ENCODE measurements at places on chromosomes 12 and 14.
A peak's percentile ranks its signal among the peaks of the same experiment; 100 is the strongest.

- ATAC-seq: no peak
These were observed 194.5 kb upstream of the CNOT2 start for GRCh38 chr12:70048521-70049250.

DNA sequence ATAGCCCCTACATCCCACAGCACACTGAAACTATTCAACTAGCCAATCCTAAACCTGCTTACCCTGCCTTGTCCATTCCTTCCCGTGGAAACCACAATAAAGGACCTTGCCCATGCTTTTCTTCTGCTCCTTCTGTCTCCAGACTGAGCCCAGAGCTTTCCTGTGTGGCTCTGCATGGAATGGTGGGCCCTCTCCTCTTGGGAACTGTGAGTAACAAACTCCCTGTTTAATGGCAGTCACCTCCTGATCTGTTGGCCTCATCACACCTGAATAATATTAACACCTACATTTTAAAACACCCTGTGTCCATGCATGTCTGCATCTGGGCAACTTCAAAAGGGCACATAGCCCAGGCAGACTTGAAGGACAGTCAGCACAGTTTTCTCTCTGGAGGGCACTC, 12.4 kb downstream of the LGR5 start:
- ATAC-seq: no peak

DNA sequence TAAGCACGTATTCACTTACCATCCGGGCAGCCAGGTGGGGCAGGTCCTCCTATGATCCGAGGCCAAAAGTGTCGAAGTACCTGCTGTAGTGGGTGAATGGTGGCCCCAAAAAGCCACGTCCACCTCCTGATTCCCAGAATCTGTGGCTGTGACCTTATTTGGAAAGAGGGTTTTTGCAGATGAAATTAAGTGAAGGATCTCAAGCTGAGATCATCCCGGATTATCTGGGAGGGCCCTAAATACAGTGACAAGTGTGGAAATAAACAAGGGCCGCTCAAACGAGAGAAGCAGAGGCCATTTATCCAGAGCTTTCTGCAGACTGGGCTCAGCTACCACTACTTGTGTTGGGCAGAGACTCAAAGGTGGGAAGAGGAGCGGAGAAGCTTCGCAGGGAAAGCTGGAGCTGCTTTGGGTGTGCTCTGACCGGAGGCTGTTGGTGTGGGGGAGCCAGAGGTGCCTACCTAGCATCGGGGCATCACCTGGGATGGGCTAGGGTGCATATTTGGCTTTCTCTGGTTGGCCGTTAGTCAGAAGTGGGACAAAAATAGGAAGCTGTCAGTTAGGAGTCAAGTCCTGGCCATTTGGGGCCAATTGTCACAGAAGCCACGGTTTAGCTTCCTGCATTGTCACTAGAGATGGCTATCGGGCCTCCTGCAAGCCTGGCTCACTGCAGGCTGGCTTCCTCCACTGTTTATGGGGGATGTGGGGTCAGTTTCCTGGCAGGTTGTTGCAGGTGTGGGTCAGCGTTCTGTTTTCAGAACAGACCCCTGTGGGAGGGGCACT, 27.8 kb upstream of the DLK1 start:
- ATAC-seq: no peak

- ATAC-seq: no peak
These were observed 4.4 kb downstream of the SPTB start for GRCh38 chr14:64875350-64875749.

DNA sequence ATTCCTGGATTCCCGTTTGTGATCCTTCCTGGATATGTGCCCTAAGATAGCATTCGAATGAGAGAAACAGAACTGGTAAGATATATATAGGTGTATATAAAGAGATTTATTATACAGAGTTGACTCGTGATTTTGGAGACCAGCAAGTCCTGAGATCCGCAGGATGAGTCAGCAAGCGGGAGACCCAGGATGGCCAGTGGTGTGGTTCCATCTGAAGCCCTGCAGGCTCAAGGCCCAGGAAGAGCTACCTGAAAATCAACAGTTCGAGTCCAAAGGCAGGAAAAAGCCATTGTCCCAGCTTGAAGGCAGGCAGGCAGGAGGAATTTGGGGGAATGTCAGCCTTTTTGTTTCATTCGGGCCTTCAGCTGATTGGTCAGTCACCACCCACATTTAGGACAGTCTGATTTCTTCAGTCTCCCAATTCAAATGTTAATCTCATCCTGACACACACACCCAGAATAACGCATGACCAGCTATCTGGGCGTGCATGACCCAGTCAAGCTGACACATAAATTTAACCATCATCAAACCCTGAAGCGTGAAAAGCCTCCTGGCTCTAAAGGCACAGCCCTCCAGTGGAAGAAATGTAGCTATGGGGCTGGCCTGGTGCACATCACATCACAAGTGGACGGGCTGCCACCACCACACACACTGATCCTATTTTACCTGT, 44.3 kb downstream of the TUNAR start:
- ATAC-seq: no peak

GRCh38 chr12:100199347-100200149, 1.1 kb upstream of the ACTR6 start:
- ATAC-seq: peak; percentile 73

- 0 out of 3 replicates have a peak, but pooled peaks have one; percentile 49 for ATAC-seq
These were observed 62.4 kb upstream of the PSMC1 start for GRCh38 chr14:90193925-90194324.

DNA sequence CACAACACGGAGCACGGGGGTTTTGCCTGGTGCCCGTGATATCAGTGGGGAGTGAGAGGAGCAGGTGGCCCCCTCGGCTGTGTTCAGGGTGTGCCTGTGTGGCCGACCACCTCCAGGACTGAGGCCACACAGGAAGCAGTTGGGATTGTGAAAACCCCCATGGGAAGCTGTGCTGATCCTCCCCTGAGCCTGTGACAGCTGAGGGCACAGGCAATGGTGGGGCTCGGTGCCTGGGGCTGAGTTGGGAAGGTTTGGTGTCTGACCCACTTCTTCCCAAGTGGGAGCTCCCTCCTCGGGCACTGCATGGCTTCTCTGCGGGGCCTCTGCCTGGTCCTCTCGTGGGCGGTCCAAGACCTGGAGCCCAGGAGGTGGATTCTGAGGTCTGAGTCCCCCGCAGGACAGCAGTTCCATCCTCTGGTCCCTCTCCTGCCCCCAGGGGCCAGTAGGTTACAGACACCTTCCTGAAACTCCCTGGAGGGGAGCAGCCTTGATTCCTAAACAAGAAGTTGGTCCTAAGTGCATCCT, 17.9 kb downstream of the PACS2 start:
- no peak for ATAC-seq

GRCh38 chr12:56307221-56307965, 7.3 kb upstream of the CS start:
- no peak for ATAC-seq

GRCh38 chr12:94204499-94205247, 56.3 kb downstream of the PLXNC1 start:
- peak; percentile 25 for ATAC-seq

DNA sequence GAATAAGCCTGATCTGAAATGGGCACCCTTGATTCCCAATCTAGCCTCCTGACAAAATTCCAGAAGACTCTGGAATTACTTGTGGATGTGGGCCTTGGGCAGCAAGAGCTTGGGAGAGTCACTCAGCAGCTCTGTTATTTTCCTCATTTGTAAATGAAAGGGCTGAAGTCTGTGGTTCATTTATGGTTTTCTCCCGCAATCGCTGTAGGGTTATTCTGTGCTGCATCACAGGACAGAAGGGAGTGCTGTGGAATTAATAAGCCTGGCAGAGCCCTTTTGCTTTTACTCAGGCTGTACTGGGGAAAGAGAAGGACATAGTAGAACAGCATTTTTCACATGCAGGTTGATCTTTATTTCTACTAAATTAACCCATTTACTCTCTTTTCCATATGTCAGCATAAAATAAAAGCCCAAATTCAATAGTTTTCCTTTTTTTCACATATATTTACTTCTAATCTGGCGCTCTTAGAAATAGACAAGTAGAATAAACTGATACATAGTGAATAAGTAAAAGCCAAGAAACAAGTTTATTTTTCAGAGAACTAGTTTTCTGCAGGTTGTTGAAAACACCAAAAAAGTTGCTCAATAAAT, 49.2 kb downstream of the DUSP16 start:
- peak; percentile 18 for ATAC-seq

DNA sequence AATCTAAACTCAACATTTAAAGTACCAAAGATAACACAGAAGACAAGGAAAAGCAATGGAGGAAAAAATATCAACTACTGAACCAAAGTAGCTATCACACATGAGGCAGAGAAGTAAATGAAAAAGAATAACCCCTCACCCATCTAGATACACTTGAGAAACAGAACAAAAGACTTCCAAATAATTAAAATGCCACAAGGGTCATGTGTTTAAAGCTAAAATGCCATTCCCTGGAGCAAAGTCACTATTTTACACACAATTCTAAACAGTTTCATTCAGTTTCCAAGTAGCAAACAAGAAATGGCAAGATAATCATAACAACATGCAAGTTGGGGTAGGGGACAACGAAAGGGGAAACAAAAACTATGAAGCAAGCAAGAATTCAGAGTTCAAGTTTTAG, 12.0 kb downstream of the OSBPL8 start:
- ATAC-seq: no peak

- ATAC-seq: peak; percentile 49
These were observed 780 bp downstream of the TBC1D15 start for GRCh38 chr12:71840231-71840847.

DNA sequence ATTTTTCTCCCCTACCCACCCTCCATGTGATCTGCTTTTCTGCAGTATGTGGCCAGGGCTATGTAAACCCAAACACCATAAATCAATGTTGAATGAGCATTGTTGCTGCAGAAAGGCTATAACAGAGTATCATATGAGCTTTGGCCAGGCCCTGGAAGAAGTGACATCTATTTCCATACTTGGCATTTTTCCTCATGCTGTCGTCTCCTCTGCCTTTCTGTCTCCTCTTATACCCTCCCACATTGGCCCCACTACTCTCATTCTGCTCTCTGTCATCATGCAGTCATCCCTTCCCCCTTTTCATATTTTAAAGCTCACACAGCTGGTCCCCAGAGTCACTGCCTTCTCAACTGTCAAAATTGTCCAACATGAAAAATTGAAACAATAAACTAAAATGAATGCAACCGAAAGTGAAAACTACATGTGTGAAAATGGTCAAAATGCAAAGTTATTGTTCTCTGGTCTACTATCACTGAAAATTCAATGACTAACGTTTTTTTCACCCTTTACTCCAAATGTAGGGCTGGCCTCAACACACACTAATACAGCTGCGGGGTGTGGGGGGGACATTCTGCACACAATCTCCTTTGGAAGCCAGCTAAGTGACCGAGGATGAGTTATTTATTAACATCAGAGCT, 290.7 kb upstream of the TMPO start:
- ATAC-seq: no peak

GRCh38 chr14:96252999-96253539, 2.9 kb upstream of the BDKRB1 start:
- ATAC-seq: peak; percentile 83

- no peak for ATAC-seq
These were observed 22.7 kb downstream of the AEBP2 start for GRCh38 chr12:19461999-19462398.

- ATAC-seq: no peak
These were observed 45.5 kb downstream of the GIT2 start for GRCh38 chr12:109950625-109951024.

DNA sequence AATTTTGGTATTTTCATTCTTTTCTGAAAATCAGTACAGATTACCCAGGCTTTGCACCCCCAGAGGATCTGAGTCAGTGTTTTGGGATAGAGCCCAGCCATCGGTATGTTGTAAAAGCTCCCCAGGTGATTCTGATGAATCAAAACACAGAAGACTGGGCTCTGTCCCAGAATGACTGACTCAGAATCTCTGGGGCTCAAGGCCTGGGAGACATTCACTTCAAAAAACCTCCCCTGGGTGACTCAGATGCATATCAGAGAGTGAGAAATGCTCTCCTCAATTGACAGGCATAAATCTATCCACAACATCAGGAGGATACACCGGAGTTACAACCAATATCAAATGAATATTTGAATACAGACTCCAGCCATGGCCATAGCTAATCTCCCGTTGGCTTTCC, 32.6 kb downstream of the SLC35F4 start:
- ATAC-seq: peak; percentile 92

DNA sequence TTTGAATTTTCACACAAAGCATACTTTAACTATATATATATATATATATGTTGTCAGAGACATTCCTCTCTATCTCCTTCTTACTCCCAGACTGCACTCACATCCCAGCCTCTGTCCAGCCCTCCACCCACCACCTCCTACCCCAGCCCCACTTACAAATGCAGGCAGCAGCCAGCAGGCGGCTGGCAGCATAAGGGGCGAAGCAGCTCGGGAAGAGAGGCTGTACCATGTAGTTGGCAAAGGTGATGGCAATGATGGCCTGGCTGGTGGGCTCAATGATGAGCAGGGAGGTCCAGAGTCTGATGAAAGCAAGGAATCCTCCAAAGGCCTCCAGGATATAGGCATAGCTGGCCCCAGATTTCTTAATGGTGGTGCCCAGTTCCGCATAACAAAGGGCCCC, 2.5 kb downstream of the SLC7A7 start:
- 0 out of 3 replicates have a peak, but pooled peaks have one; percentile 27 for ATAC-seq

DNA sequence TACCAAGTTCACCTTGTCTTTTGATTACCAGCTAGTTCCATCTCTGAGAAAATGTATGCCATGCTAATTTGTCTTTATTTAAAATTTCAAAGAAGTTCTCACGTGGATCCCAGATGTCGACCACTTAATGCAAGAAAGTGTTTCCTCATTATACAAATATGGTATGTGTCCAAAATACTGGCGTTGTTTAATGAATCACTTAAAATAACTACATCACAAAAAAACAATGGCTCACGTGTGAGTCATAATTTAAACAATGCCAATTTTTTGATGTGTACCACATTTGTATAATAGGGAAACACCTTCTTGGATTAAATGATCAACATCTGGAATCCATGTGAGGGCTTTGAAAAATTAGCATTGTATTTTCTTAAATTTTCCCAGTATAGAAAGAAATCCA, 40.8 kb downstream of the DBX2 start:
- no peak for ATAC-seq

DNA sequence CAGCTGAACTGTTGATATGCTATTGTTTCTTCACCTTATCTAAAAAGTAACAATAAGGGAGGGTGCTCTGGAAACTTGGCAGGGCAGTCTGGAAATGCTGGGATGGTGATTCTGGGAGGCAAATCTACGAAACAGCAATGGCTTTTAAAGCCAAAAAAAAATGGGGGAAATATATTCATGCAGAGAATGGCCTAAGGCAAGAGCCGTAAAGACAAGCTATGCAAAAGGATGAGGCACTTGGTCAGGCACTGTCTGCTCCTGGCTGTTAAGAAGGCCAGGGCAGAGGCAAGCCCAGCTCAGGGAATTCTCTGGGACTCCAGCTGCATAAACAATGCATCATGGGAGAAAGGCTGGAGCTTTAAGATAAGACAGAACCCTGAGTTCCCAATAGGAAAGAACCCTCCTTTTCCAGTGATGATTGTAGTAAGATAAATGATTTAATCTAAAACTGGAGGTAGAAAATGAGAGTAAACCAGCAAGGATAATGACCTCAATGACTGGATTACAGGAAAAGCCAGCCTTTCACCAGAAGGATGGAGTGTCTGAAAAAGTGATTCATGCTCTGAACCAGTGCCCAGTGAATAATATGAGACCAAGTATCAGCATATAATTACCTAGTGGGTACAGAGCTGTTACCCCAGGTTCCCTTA, 46.0 kb downstream of the ITPR2 start:
- ATAC-seq: peak; percentile 86

- ATAC-seq: peak; percentile 77
These were observed 15.1 kb downstream of the RNF41 start for GRCh38 chr12:56206452-56207166.

GRCh38 chr12:639566-639965, 23.7 kb downstream of the NINJ2 start:
- ATAC-seq: no peak

GRCh38 chr12:32586390-32586789, 92.7 kb upstream of the DNM1L start:
- peak; percentile 27 for ATAC-seq

Data from SK-N-SH treated with all-trans-retinoic acid at 6 μM for 48 hours (cell line).